ENCODE measurements at places on chromosomes 7 and 10. TPM values are rescaled to one million over a fixed set of nuclear protein-coding genes. Genes with fewer than 3 reads are reported as not detected.

DNA sequence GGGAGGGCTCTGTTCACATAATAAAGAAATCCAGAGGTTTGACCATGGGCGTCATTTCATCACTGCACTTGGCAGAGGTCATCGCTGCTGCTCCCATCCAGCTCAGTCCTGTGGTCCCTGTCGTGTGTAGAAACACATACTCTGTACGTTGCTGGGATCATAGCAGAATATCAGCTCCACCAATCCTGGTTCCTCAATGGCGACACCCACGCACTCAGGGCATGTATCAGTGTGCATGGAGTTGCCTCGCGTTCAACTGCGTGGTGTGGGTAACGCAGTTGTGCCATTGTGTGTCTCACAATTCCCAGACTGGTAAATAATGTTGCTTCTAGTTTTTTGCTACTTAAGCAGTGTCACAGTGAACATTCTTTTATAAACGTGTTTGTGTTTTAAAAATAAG lies 111.1 kb downstream of the LHPP start:
- no peak for DNase-seq

DNA sequence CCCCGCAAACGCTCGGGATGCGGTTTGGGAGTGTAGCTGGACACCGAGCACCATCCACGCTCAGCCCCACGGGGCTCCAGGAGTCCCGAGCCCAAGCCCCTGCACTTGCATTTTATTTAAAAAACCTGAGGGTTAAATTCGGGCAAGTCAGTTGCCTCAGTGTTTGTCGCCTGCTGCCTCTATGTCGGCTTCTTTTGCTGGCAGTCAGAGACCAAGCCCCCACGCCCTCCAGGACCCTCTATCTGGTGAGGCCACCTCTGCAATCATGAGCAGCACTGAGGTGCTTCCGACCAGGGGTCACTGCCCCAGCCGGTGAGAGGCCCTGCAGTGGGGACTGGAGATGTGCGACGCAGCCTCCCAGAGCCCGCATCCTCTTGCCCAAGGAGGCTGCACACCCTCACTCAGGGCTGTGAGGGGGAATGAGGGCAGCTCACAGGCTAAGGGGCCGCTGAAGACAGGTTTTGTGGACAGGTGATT lies 13.3 kb upstream of the ZNF273 start:
- no peak for DNase-seq

The PAX4 gene
- total RNA-seq = 1.3 TPM

The RNLS gene
- 29.6 TPM for total RNA-seq

- no peak for DNase-seq
Observed at GRCh38 chr7:139867847-139868246, 38.8 kb downstream of the TBXAS1 start.

- no peak for DNase-seq
Observed at GRCh38 chr7:133023370-133024071, 58.4 kb downstream of the CHCHD3 start.

DNA sequence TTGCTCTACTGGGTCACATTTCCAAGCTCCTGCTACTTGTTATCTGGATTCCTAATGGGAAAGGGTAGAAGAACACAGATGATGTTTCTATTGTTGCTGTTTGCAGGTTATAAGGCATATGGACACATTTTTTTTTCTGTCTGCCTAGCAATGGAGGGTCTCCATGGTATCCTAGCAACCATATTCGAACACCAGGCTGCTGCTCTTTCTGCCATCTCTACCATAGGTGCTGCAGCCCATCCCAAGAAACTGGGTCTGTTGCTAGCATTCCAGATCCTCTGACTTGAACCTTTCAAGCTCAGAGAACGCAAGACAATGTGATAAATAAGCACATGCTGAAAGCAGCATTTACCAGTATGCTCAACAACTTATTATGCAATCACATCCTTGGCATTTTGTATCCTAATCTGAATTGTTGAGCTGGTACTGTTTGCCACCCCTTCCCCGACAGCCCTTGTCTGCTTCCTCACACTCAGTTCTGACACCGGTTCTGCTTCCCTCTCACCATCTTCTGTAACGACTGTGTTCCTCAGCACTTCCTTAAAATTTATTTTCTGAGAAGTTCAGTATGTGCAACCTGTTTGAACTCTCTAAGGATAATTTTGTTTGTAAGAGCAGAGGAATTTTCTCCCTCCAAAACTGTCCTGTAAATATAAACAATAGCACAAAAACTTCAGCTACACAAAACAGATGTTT lies 6.2 kb downstream of the PRKG1 start:
- no peak for DNase-seq
